Inflammatory macrophage treated with lipopolysaccharide for 1 hour (primary cell): ENCODE measurements at places on chromosomes 3 and 15.
A peak's percentile ranks its signal among the peaks of the same experiment; 100 is the strongest.

DNA sequence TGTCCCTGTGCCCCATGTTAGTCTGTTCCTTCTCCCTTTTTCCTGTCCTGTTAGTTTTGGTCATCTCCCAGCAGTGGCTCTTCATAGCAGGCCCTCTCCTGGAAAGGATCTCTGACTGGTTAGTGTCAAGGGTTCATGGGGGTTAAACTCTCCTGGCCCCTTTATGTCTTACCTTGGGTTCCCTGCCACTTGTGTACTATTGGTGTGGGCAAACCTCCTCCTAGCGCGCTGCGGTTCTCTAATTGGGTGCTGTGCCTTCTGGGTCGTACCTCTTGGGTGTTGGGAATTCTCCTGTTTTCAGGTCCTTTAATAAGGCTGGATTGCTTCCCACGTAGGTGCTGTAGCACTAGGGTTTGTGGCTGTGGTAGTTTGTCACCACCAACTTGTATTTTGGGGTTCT is 18.8 kb downstream of the GMPS start:
- DNase-seq, result no peak

DNA sequence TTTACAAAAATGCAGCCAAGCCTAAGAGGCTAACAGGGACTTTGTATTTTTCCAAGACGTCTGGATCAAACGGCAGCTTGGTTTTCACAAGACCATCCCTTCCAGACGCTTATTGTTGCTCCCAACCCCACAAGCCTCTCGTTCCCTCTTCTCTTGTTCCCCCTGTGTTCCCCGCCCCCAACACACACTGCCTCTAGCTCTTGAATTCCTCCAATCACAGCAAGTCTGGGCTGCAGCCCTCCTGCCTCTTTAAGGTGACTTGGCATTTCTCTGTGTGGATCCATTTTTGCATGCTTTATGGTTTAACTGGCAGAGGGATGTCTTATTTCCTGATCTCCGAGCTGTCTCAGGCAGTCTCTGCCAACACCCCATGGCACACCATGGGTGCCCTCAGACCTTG is 182.2 kb downstream of the ABHD5 start:
- DNase-seq, result no peak

DNA sequence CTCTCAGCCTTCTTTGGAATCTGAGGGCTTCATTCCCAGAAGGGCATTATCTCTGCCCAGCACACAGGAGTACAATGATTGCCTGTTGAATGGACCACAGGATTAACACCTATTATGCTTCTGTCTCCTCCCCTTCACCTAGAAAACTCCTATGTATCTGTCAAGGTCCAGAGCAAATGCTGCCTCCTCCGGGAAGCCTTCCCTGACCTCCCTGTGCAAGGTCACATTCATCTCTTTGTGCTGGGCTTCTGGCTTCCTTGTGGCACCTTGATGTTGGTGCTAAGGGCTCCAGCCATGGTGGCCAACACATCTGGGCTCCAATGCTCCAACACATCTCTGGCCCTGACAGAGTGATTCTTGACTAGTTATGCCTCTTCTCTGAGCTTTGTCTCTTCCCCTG is 49.9 kb upstream of the ATP2B2 start:
- DNase-seq, result no peak

DNA sequence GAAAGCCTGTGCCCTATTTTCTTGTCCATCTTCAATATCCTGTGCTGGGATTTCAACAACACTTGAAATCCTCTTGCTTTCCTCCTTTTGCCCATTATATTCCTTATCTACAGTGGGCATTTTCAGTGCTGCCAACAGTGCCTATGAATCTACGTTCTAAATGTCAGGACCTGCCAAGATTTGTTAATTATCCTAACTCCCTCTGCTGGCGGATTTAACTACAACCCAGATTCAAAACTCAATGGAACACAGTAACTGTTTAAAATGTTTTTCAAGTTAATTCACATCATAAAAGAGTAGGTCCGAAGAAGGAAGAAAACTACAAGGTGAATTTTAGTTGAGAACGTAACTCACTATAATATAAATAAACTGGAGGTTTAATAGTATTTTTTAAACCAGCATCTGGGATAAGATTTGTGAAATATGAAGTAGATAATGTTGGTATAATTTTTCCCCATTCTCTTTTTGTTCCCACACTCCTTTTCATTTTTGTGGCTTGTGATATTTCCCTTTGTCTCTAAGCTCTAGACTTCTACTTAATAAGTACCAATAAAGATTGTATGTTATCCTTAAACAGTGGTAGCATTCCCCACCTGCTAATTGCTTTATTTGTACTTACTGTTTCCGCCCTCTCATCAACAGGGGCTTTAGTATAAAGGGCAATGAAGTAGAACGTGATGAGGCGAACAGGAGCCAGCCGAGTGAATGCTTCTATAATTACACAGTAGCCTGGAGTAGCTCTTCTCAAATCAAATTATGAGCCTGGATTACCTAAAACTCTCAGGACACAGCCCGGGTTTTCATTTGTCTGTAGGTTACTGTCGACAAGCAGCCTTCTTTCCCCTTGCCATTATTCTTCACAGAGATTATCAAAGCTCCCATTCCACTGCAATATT is 302.5 kb upstream of the ATP11B start:
- DNase-seq, result no peak

DNA sequence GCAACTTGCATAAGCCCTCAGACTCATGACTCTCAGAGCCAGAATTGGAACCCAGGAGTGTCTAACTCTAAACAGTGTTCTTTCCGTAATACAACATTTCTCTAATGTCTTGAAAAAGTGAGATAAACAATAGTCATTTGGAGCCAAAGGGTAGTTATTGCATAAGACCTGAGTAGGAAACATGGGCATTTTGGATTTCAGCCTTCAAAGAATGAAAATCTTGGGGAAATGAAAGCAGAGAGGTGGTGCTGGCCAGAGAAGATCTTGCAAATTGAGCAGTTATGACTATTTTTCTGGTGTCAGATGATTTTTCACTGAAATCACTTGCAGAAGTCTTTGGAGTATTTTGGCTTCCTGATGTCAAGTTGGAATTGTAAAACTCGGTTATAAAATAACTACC is 379.4 kb downstream of the DIPK2A start:
- peak; percentile 42 for DNase-seq

DNA sequence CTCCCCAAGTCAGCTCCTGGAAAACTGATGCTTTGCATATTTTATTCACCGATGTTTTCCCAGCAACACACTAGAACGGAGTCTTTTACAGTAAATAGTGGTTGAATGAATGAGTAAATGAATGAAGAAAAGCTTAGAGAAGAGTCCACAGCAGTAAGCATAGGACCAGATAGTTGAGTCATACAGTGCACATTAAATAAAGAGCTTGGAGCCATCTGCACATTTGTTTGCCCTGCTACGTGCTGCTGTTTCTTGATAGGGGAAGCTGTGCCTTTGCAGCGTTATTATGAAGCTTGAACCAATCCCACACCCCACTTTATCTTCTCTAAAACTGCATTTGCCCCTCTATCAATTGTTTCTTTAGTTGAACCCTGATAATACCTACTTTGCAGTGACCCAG is 1.2 kb downstream of the FAM98B start:
- DNase-seq, result no peak

DNA sequence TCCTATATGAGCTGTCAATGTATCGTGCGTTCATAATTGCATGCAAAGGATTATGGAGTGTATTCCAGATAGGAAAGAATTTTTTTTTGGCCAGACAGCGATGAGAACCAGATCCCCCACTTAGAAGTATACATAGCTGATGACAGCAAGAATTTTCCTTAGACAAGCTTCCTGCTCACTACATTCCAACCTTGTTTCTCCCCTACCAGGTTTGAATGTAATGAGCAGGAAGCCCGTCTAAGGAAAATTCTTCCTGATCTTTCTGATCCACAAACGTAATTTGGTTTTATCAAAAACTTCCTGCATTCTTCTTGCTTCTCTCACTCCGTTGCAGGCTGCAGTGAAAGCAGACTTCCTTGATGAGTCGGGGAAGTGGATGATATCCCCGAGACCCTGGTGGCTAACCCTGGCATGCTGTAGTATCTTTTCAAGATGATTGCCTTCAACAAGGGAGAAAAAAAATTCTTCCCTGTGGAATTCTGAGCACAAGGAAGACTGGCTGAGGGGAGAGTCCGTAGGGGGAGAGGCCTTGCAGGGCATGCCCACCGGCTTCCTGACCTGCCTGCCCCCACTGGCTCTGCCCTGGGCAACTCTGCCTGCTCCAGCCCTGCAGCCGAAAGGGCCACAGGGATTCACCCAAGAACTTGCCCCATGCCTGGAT is 243.1 kb downstream of the TLE3 start:
- no peak for DNase-seq

DNA sequence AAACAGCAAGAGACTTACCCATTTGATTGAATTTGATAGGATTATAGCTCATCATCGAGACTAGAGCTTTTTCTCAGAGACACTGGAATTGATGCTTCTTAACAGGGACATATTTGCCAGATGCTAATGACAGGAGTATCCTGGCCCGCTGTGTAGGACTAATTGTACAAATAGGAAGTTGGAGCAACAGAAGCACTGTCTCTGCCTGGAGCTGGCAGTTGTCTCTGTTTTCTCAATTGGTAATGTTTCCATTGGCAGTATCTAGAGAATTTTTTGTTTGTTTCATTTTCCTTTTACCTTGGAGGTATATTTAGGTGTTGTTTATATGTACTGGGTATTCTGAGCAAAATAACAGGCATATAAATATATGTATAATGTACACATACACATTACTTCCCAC is 8.9 kb upstream of the PCOLCE2 start:
- no peak for DNase-seq

DNA sequence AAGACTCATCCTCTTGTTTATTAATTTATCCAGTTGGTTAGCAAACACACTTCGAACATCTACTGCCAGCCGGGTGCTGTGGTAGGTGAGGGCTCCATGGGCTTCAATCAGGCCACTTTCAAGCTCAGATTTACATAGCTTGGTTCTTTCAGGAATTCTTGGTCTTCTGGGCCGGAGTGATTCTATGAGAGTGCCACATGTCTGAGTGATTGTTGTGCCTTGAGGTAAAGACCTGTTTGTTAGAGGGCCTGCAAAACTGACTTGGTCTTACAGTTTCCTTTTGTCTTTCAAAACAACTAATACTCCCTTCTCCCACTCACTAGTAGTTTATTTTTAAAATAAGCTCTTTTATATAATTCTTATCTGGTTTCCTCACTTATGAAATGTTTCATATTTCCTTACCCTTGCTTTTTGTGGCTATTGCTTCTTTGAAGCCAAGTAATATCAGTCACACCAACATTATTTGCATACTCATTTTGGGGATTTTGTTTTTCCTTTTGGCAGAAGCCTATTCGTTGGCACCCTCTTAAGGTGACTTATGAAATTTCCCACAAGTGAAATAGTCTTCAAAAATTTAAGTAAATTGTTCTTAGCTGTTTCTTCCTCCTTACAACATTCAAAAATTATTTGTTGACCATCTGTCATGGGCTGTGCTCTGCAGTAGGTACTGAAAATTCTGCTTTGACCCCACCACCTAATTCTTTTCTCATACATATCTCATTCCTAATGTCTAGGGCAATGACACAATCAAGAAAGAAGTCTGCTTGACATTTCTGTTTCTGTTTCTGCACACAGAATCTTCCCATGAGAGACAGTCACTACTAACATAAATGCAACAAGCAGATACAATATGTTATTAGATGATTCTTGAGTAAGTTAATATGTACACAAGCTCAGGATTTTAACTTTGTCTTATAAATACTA is 120.2 kb downstream of the LRRC28 start:
- peak; percentile 80 for DNase-seq

GRCh38 chr3:10025205-10026083 is 793 bp upstream of the FANCD2 start:
- no peak for DNase-seq

GRCh38 chr3:151687076-151687475 is 46.7 kb upstream of the AADACL2 start:
- DNase-seq, result no peak

GRCh38 chr15:57476533-57476975 is 100.2 kb downstream of the CGNL1 start:
- DNase-seq, result no peak

DNA sequence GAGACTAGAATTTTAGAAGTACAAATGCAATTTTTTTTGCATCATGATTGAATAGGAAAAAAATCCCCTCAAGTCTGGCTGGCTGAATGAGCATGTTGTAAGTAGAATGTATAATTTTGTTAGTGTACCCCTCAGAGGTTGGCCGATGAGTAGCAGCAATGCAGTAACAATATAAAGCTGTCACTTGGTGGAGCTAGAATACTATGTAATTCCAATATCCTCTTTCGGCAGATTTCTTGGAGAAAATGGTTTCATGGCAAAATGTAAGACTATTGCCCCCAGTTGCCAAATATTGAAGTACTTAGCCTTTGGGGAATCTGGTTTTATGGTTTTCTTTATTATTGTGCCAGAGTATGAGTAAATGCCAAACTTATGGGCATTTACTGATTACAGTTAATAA is 39.8 kb upstream of the SGO1 start:
- DNase-seq, result peak; percentile 22

- no peak for DNase-seq
Observed at GRCh38 chr3:46656778-46657556, 36.5 kb downstream of the ALS2CL start.

DNA sequence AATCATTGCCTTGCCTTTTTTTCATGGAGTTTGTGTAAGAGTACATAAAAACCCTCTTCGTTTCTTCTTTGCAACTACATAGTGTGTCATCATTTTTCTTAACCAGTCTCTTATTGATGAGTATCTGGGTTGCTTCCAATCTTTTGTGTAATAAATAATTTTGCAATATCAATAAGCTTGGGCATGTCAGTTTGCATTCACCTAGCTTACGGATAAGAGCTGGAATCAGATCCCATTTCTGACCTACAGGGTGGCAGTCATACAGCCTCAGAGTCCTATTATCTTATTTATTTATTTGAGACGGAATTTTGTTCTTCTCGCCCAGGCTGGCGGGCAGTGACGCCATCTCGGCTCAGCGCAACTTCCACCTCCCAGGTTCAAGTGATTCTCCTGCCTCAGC is 18.3 kb downstream of the ANP32A start:
- no peak for DNase-seq

DNA sequence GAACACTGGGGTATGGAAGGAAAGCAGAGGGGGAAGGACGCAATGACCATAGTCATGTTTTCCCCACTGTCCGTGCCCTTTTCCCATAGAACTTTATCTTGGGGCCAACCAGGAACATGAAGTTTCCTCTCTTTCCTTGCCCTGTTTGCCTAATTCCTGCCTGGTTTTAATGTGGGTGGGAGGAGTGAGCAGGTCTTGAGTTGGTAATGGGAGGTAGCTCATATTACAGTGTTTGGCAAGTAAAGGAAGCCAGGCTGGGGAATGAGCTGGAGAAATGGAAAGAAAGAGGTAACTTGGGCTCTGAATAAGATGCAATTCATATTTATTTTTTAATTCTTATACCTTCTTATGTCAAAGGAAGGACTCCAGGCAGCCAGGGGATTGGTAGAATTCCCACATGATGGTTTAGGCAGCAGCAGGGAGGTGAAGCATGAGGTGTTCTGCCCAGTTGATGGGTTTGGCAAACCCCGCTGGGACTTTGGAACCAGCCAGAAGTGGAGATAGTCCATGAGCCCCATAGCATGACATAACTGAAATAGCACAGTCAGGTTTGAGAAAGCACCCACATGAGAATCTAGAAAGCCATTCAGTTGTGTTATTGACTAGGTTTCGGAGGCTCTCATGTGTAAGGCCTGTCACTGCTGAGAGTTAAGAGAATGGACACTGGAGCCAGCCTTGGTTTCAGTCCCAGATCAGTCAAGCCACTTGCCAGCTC is 60.0 kb downstream of the CCK start:
- no peak for DNase-seq
